Activated CD8-positive, alpha-beta memory T cell treated with anti-CD3 and anti-CD28 coated beads, Interleukin-2, amount 10 ng/mL, durations not matched to agents 7 days and 5 days (primary cell): ENCODE measurements at places on chromosomes 6 and 20.

DNA sequence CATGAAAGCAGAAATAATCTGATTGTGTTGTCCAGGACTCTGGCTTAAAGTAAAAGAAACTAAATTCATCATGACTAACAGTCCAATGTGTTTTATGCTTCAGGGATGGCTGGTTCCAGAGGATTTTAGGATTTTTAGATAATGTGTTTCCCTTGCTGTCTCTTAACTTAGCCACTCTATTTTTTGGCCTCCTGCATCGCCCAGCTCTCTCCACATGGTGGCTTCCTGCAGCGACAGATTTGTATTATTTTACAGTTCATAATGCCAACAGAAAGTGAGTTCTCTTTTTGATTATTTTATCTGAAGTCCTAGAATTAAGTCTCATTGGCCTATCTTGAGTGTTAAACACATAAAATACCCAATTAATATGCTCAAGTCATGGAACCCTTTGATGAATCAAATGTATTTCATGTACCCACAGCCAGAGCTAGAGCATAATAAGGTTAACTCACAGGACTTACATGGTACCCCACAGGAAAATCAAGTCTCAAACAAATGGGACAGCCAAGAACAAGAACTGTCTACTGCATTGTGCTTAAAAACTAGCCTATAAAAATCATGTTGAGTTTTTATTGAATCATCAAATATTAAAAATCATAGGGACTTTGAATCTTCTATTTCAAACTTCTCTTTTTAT is 582.5 kb downstream of the DOK5 start:
- no peaks in the 10 kb centered on the region for H3K27me3 ChIP-seq
- no peak for DNase-seq
- H3K4me3 ChIP-seq = no peak overlapping the region
- no peak overlapping the region for H3K27ac ChIP-seq
- no peaks in the 10 kb centered on the region for H3K36me3 ChIP-seq

DNA sequence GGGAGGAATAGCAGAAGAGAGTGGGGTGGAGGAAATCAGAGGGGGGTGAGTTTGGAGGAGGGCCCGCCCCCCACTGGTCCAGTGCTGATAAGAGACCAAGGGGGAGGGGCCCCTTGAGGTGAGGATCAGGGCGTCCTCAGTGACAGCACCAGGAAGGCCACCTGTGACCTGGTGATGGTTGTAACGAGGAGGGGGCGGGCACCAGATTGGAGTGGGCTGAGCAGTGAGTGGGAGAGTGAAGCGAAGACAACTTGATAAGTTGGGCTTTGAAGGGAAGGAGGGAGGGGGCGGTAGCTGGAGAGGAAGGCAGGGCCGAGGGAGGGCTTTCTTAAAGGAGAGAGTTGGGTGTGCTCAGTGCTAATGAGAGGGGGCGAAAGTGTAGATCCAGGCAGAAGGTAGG is 30.7 kb downstream of the CDH22 start:
- H3K27me3 ChIP-seq = peaks cover 52% of the 10 kb centered on the region
- no peak for DNase-seq
- H3K27ac ChIP-seq = no peak overlapping the region
- no peaks in the 10 kb centered on the region for H3K36me3 ChIP-seq
- H3K4me3 ChIP-seq = no peak overlapping the region

DNA sequence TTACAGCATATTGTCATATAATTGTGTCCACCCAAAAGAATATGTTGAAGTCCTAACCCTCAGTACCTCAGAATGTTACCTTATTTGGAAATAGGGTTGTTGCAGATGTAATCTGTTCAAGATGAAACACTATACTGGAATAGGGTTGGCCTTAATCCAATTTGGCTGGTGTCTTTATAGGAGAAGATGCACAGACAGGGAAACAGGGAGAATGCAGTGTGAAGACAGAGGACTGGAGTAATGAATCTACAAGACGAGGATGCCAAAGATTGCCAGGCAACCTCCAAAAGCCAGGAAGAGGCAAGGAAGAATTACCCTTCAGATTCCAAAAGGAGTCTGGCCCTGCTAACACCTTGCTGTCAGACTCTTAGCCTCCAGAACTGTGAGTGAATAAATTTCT is 482.9 kb downstream of the PTPRT start:
- no peaks in the 10 kb centered on the region for H3K4me1 ChIP-seq
- H3K36me3 ChIP-seq = no peaks in the 10 kb centered on the region

GRCh38 chr6:158198461-158198860 is 30.3 kb downstream of the GTF2H5 start:
- H3K36me3 ChIP-seq = peaks cover 3% of the 10 kb centered on the region
- peaks cover 7% of the 10 kb centered on the region for H3K4me1 ChIP-seq
- no peaks in the 10 kb centered on the region for H3K27me3 ChIP-seq
- no peak overlapping the region for H3K27ac ChIP-seq
- no peak for DNase-seq
